ENCODE measurements at places on chromosomes 2 and 18. TPM values are rescaled to one million over a fixed set of nuclear protein-coding genes. Genes with fewer than 3 reads are reported as not detected.

Gene SYT4
- total RNA-seq: 0.40 TPM

Gene C2orf76
- total RNA-seq: 10.3 TPM

Gene MAPRE3
- 25.2 TPM for total RNA-seq

Gene HOXD9
- total RNA-seq: 0.66 TPM

Gene STEAP3
- total RNA-seq: 9.3 TPM

Gene PID1
- 17.1 TPM for total RNA-seq

Gene UBE2F
- 48.5 TPM for total RNA-seq

Gene NAT8
- total RNA-seq: 2.4 TPM

Gene KLHL29
- total RNA-seq: 22.3 TPM

Gene SIX3
- total RNA-seq: not detected

Gene MOCOS
- total RNA-seq: 7.5 TPM

Gene NAPG
- total RNA-seq: 44.6 TPM

Gene TEKT4
- 0.14 TPM for total RNA-seq

Gene EPAS1
- total RNA-seq: 221 TPM

Gene LHCGR
- total RNA-seq: 0.32 TPM

Gene WDR33
- 49.2 TPM for total RNA-seq

Gene SNORC
- 7.7 TPM for total RNA-seq

Gene PSMA8
- not detected for total RNA-seq

Gene FBXO41
- total RNA-seq: 8.5 TPM

Gene GPR17
- 0.17 TPM for total RNA-seq

Gene UGT1A1
- 2.6 TPM for total RNA-seq

Gene PROKR1
- not detected for total RNA-seq

Gene FOXI3
- total RNA-seq: not detected

Gene PLA2R1
- 45.0 TPM for total RNA-seq

Gene MTX2
- total RNA-seq: 22.3 TPM

Gene CD207
- 0.52 TPM for total RNA-seq

Gene VWC2L
- not detected for total RNA-seq

Gene PLCD4
- 0.49 TPM for total RNA-seq

Gene SOS1
- 42.1 TPM for total RNA-seq

Gene MC4R
- not detected for total RNA-seq

Gene UBE2E3
- 71.8 TPM for total RNA-seq

Gene ATP6V1B1
- total RNA-seq: 1.6 TPM

Gene ALPI
- total RNA-seq: 1.0 TPM

Gene SFTPB
- 11.5 TPM for total RNA-seq

Gene CDH19
- total RNA-seq: 4.0 TPM

Gene AQP4
- total RNA-seq: 1.7 TPM

Gene SP5
- total RNA-seq: 1.8 TPM

Gene FANCL
- total RNA-seq: 21.4 TPM

Gene EVA1A
- total RNA-seq: 0.43 TPM

All from mucosa of gallbladder (tissue), 1 donor.